ENCODE measurements at places on chromosomes 6 and 20.

DNA sequence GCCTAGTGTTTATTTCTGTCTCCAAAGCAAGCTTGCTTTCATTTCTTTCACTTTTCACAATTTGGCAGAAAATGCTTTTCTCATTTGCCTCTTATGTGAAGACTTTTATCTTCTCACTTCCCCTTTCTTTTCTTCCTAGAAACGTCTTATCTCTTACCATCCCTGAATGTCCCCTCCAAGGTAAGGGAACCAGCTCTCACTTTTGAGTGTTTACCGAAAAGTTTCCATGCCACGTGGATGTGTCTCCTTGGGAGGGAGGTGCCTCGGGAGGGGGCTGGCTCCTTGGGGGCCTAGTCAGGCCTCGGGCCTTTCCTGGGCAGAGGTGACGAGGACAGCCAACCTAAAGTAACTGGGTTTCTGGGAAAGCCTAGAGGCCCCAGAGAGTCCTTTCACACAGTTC lies 127.4 kb downstream of the CD24 start:
- DNase-seq, result no peak

DNA sequence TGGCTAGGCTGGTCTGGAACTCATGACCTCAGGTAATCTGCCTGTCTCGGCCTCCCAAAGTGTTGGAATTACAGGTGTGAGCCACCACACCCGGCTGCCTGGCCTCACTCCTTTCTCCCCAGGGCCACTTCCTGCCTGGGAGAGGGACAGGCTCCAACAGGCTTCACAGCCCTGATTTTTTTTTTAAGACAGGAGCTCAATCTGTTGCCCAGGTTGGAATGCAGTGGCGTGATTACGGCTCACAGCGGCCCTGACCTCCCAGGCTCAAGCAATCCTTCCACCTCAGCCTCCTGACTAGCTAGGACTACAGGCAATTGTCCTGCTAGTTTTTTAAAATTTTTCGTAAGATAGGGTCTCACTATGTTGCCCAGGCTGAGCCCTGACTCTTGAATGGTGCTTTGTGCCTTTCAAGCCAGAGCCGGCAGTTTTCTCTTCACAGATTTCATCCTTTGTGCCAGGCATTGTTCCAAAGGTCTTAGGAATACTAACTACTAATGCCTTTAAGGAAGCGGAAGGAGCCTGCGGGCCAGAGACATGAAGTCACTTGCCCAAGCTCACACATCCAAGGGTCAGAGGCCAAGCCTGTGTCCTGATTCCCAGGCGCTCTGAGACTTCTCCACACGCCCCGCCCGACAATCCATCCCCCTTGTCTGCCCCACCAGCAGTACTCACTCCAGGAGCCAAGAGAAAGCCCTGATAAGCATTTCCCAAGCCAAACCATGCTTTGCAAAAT lies 19.2 kb downstream of the CAPN11 start:
- DNase-seq, result no peak

DNA sequence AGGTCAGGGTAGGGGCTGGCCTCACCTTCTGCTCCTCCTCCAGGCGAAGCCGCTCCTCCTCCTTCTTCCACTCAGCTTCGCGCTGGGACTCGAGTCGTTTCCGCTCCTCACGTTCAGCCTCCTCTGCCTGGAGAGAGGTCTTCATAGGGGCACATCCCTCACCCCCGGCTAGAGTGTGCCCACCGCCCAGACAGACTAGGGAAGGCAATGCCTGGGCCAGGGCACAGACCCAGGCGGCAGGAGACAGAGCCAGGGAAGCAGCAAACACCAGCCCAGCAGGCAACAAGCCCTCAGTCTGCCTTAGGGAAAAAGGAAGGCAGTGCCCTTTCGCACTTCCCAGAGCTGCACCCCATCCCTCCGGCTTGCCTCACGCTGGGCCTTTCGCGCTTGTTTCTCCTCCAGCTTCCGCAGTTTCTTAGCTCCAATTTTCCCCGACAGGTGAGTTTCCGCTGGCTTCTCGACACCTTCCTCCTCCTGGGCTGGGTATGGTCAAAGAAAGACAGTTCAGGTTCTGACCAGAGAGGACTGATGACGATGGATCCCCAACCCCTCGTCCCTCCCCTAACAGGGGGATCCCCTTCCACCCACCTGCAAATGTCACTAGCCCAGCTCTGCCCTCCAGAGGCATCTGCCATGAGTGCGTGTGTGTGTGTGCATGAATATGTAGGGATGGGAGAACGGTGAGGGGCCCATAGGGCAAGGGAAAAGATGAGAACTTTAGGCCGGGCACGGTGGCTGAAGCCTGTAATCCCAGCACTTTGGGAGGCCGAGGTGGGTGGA lies 4.3 kb downstream of the DDRGK1 start:
- DNase-seq, result no peak

- no peak for DNase-seq
These were observed 45.5 kb upstream of the RNF8 start for GRCh38 chr6:37308069-37308815.

DNA sequence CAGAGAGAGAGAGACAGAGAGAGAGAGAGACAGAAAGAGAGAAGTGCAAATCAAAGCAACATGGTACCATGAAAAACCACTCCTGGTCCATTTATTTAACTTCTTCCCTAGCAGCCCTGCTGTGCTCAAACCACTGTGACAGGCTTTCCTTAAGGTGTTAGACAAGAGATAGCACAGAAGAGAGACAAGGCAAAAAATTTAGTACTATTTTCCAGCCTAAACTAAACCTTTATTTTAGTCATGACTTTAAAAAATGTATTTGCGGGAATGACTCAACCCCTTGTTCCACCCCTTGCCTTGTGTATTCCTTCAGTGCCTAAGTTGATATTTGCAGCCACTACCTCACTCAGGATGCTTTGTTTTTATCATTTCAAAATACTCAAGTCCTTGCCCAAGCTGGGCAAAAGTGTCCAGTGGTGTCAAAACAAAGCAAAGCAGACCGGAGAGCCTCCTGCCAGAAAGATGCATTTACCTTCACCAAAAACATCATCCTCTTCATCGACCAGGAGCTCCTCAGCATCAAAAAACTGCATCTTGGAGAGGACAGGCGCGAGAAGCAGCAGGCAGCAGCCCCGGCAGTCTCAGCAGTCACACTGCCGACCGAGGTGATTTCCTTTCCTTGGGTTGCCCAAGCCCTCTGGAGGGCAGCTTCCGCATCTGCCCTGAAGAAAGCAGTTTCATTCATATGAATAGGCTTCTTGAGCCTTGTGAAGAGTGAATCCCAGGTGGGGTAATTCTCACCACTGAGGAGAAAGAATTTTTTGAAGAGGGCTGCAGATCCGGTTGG lies at the start of gene RIPOR2:
RIPOR2 (minus strand) TSS at position 595 of the 787 bp plus-strand sequence; CDS start at position 533, 62 bp downstream.
- peak; percentile 80 for DNase-seq

DNA sequence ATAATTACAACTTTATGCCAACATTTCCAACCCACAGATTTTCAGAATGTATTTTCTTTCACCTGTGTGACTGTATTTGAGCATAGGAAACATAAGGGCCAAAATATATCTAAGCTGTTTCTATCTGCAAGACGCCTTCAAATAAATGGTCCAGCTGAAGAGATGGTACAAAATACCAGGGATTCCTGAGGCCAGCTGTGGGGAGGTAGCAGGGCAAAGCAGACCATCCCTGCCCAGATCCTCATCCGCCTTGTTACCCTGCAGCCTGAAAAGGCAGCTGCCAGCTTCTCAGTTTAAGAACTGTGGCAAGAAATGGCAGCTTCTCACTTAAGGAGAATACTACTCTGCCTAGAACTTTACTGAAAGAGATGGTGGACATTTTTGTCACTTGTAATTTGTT lies 143.3 kb downstream of the KHDC1L start:
- DNase-seq, result no peak

GRCh38 chr6:127446356-127446755 lies 12.8 kb downstream of the KIAA0408 start:
- no peak for DNase-seq

GRCh38 chr6:5235830-5236229 lies 24.9 kb downstream of the LYRM4 start:
- no peak for DNase-seq

DNA sequence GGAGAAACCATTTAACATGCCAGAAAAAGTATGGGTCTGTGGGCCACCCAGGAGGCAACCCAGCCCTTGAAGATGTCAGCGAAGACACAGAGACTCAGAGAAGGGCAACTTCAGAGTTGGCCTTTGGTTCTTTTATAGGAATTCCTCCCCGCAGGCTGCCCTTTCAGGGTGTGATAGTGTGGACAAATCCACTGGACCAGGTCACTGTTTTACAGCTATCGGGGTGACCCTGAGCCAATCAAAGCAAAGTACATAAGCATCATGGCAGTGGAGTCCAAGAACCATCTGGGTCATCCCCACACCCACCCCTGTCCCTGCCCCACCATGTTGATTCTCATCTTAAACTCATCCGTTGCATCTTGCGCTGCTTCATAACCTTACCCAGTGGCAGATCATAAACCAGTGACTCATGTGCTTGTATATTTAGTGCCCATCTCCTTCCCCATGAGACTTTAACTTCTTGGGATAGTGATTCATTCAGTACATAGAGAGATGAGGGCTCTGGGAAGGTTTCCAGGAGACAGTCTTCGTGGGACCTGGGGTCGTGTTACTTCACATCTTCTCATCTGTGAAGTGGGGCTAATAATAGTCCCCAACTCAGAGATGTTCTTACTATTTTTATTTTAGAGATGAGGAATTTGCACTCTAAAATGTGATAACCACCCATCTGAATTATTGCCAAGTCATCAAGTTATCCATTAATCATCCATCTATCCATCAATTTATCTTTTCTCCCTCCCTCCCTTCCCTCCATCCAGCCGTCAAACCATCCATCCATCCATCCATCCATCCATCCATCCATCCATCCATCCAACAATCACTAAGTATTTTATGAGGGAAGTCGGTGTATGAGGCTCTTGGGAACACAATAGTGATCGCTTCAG lies 51.0 kb downstream of the EDN3 start:
- no peak for DNase-seq

DNA sequence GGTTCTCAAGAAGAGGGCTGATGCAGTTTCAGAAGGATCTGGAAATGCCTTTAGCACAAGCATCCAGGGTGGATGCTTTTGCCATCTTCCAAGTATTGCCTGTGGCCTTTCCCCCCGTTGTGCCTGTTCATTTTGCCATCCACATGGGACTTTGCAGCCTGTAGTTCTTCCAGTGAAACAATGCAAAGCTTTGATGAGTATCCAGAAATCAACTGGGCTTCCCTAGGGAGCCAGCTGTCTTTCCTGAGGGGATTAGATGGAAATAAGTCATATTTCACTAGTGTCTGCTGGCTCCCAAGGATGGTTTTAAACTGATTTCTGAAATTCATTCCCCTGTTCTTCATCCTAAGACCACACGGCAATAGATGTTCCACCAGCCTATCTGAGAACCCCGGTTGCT lies 63.3 kb downstream of the CAP2 start:
- no peak for DNase-seq

- DNase-seq, result no peak
These were observed 100.1 kb downstream of the MYB start for GRCh38 chr6:135281227-135281626.

GRCh38 chr6:28606424-28607391 lies 81.0 kb downstream of the GPX5 start:
- DNase-seq, result peak; percentile 17

- no peak for DNase-seq
These were observed 51.9 kb downstream of the TMEM242 start for GRCh38 chr6:157271441-157271840.

DNA sequence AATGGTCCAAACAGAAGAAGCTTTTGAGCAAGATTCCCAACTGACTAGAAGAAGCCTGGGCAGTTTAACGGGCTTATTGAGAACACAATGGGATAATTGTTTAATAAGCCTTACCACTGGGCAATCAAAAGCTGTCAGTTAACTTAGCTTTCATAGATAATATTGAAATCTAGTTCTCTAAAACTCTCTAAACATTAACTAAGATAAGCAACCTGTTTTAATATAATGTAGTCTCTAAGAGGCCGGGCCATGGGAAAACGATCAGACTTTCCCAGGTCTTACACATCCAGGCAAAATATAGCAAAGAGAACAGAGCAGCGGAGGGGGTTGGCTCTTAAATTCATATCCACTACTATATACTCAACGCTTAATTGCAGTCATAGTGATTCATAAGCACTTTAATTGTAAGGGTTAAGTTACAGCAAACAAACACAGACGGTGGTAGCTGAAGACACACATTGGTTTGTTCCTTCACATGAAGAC lies 128.0 kb upstream of the FAM83B start:
- DNase-seq, result no peak

GRCh38 chr6:138493413-138493812 lies 5.9 kb downstream of the NHSL1 start:
- no peak for DNase-seq

DNA sequence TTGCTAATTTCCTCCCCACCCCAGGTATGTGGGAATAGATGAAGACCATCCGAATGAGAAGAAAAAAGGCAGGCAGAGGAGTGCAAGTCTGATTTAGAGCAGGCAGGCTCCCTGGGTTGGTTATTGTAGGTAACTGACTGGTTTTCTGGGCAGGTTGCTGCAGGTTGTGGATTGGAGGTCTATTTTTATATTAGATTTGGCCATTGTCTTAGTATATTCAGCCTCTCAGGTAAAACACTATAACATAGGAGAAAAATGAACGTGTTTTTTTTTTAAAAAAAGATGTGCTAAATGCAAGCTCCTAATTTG lies 492 bp upstream of the TBC1D7 start:
- no peak for DNase-seq

DNA sequence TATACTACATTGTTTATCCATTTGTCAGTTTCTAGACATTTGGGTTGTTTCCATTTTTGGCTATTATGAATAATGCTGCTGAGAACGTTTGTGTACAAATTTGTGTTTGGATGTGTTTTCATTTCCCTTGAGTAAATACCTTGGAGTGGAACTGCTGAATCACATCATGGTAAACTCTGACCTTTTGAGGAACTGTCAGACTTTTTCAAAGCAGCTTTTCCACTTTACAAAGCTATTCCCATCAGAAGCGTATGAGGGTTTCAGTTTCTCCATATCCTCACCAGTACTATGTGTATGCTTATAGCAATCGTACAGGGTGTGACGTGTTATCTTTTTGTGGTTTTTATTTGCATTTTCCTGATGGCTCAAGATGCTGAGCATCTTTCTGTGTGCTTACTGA lies 103.7 kb downstream of the MYO6 start:
- no peak for DNase-seq

DNA sequence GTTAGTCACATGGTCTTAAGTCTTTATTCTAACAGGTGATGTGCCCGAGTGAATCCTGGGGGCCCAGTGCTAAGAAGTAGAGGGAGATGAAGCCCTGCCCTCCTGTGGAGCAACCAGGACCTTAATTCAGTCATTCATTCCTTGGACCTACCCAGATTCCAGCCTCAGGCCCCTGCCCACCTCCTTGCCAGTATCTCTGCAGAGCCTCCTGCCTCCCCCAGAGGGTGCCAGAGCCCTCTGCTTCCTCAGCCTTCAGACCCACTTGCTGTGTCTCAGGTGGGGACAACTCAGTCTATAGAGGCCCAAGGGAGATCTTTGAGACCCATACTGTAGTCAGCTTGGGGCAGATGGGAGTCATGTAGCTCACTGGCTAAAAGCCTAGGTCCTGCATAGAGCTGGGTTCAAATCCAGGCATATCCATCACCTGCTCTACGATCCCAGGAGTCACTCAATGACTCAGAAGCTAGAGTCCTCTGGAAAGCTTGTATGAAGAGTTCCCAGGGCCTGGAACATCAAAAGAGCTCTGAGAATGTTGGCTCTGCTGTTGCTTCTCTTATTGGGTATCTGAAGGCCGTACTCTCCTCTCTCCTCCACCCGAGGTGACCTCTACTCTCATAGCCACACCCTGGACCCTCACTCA lies 3.9 kb upstream of the SIGLEC1 start:
- DNase-seq, result peak; percentile 24
